ENCODE measurements at places on chromosomes 7 and 10. TPM values are rescaled to one million over a fixed set of nuclear protein-coding genes. Genes with fewer than 3 reads are reported as not detected.

The NAMPT gene
- 13.3 TPM for polyA plus RNA-seq

The EEPD1 gene
- 42.5 TPM for polyA plus RNA-seq

The GAD2 gene
- not detected for polyA plus RNA-seq

The TSPAN12 gene
- polyA plus RNA-seq, result not detected

The ELN gene
- not detected for polyA plus RNA-seq

The OR2A1 gene
- 0.59 TPM for polyA plus RNA-seq

The FGFR2 gene
- not detected for polyA plus RNA-seq

The NKX1-2 gene
- not detected for polyA plus RNA-seq

The HERPUD2 gene
- polyA plus RNA-seq, result 89.2 TPM

The INHBA gene
- not detected for polyA plus RNA-seq

The SYT15B gene
- not detected for polyA plus RNA-seq

The EPDR1 gene
- polyA plus RNA-seq, result 0.32 TPM
